AG08395 (cell line): ENCODE measurements at places on chromosomes 11 and 22.

GRCh38 chr11:93287434-93287833 lies 43.1 kb upstream of the DEUP1 start:
- no peak for DNase-seq

DNA sequence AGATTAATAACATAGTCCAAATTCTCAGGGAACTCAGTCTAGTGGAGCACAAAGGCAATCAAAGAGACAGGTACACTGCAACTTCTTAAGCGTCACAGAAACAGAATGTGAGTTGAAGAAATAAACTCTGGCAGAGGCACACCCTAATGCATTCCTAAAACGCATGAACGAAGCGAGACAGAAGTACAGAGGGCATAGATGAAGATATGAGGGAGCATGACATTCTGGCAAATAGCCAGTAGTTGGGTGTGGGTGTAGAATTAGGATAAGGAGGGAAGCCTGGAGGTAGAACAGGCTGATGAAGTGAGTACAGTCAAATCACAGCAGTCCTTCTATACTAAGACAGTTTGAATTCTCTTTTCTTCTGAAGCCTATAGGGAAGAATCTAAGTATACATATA lies 838.7 kb upstream of the API5 start:
- no peak for DNase-seq

GRCh38 chr22:19367763-19368367 lies 63.7 kb downstream of the HIRA start:
- DNase-seq, result no peak

DNA sequence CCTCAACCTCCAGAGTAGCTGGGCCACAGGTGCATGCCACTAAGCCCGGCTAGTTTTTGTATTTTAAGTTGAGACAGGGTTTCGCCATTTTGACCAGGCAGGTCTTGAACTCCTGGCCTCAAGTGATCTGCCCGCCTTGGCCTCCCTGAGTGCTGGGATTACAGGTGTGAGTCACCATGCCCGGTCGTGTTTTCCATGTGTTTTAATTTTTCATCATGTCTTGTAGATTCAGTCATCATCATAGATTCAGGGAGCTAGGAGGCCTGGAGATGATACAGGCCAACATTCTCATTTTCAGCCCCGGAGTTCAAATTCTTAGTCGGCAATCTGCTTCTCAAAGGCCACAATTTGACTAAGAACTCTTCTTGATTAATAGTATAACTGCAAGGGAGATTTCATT lies 73.5 kb upstream of the GRAMD1B start:
- DNase-seq, result no peak

DNA sequence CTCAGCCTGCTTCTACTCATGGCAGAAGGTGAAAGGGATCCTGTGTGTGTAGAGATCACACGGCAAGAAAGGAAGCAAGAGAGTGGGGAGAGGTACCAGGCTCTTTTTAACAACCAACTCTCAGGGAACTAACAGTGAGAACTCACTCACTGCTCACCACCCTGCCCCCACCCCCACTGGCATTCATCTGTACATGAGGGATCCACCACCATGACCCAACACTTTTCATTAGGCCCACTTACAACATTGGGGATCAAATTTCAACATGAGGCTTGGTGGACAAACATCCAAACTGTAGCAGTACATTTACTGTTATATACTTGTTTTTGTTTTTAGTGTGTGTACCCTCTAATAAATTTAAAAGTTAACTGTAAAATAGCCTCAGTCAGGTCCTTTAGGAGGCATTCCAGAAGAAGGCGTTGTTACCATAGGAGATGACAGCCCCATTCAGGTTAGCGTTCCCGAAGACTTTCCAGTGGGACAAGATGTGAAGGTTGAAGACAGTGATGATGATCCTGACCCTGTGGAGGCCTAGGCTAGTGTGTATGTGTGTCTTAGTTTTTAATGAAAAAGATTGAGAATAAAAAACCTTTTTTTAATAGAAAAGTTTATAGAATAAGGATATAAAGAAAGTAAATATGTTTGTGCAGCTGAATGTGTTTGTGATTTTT lies 11.3 kb downstream of the CUL5 start:
- DNase-seq, result no peak

- no peak for DNase-seq
These were observed 67.1 kb downstream of the GGTLC2 start for GRCh38 chr22:22711532-22711913.

- DNase-seq, result peak; percentile 68
These were observed 8.2 kb upstream of the MICAL3 start for GRCh38 chr22:18032455-18033101.

- DNase-seq, result peak; percentile 71
These were observed 4.2 kb downstream of the LGR4 start for GRCh38 chr11:27468209-27468994.

DNA sequence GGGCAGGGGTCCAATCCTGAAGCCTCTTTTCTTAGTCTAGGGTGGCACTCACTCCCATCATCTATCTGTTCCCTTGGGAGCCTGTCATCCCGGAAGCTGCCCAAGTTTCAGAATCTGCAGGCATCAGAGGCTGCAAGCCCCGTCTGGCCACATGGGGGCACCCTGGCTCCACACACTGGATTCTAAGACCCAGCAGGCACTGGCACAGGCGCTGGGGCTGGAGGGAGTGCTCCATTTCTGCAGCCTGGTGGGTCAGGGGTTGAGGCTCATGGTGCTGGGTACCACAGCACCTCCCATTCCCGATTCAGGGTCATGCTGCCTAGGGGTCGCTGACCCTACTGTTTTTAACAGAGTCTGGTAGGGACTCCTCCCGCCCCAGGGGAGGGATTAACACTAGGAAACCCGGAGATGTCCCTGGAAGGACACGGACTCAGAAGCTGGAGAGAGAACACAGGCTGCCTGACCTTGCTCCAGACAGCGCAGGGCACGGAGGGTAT lies 243.9 kb upstream of the SYN3 start:
- DNase-seq, result peak; percentile 84

DNA sequence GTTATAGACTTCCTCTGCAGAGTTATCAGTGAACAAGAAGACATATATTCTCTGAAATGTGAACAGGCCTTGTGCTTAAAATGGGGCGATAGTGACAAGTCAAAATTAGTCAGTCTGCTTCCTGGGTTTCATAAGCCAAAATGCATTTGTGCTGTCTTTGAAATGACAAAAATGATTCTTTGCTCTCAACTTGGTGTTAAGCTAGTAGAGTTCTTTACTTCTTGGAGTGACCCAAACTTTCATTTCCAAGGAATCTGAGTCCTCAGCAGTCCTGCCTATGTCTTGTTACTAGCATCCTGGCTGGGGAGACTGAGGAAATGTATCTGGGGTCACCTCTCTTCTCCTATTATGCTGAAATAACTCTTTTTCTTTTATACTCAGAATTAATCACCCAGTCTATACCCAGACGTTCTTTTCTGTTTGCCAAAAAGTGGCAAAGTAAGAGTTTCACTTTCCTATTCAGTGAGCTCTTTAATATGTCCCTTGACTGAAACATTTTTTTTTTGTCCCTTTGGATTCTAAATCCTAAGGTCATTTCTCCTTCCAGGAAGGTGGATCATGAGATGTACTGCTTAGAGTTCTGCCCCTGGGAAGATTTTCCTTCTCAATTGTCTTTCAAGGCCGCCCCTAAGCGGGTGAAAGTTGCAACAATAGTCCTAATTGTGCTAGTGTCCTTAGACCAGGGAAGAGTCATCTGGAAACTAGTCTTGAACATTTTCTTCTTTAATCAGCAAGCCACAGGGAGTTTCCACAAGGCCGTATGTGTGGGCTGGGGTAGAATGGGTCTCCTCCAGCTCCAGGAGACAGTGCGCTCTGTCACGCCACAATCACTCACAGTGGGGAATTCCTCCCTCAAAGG lies 53.0 kb upstream of the RDX start:
- peak; percentile 11 for DNase-seq

GRCh38 chr22:29753808-29754657 lies 12.8 kb downstream of the ZMAT5 start:
- DNase-seq, result no peak

DNA sequence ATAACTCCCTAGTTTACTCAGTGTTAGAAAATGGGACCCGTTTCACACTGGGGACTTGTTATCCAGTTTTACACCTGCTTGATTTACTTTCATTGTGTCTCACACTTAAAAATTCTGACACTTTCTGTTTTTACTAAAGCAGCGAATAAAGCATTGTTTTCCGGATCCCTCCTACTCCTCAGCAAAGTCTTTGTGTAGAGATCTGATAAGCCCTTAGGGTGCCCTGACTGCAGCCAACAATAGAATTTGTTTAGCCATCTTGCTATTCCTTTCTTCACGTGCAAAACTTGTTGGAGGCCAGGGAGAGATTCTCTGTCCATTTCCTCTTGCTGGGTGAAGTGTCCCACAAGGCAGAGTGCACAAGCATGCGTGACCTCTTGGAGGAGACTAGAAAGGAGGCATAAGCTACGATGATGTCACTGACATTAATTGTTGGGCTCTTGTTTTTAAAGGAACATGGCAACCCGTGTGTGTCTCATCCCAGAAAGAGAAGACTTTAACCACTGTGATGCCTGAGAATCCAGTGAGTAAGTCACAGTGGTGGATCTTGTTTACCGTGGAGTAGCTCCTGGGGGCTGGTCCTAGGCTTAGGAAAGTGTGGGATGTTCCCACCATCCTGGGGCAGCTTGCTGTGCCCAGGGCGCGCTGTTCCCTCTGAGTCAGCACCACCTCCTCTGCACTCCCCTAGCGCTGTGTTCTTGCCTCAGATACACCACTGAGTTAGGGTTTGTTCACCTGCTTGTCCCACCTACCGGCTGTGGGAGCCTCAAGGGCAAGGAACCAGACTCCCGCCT lies 27.7 kb downstream of the MICAL2 start:
- peak; percentile 32 for DNase-seq

- DNase-seq, result peak; percentile 81
These were observed 20.8 kb upstream of the TXNRD2 start for GRCh38 chr22:19962246-19962908.

DNA sequence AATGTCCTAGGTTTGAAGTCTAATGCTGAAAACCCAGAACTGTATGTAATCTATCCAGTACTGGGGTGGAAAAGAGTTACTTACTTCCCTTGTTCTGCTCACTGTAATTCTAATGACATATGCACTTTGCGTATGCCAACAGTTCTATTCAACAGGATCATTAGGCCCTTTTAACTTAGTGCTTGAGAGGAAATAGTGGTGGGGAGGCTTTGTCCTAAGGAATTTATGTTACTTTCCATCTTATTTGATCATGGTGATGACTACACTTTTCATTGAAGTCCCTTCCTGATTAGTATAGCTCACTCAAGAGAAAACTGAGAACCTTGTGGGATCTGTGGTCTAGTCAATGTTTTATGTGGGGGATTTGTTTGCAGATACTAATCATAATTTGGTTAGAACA lies 348.2 kb downstream of the GUCY1A2 start:
- DNase-seq, result no peak

GRCh38 chr11:114026355-114026754 lies 33.2 kb upstream of the ZBTB16 start:
- no peak for DNase-seq

GRCh38 chr11:67504950-67505581 lies at the start of gene PITPNM1:
PITPNM1 (minus strand) TSS chr11:67505363; CDS start chr11:67504180, 1,183 bp downstream.
- DNase-seq, result peak; percentile 48

- no peak for DNase-seq
These were observed 70.1 kb upstream of the LDLRAD3 start for GRCh38 chr11:35873721-35874120.

DNA sequence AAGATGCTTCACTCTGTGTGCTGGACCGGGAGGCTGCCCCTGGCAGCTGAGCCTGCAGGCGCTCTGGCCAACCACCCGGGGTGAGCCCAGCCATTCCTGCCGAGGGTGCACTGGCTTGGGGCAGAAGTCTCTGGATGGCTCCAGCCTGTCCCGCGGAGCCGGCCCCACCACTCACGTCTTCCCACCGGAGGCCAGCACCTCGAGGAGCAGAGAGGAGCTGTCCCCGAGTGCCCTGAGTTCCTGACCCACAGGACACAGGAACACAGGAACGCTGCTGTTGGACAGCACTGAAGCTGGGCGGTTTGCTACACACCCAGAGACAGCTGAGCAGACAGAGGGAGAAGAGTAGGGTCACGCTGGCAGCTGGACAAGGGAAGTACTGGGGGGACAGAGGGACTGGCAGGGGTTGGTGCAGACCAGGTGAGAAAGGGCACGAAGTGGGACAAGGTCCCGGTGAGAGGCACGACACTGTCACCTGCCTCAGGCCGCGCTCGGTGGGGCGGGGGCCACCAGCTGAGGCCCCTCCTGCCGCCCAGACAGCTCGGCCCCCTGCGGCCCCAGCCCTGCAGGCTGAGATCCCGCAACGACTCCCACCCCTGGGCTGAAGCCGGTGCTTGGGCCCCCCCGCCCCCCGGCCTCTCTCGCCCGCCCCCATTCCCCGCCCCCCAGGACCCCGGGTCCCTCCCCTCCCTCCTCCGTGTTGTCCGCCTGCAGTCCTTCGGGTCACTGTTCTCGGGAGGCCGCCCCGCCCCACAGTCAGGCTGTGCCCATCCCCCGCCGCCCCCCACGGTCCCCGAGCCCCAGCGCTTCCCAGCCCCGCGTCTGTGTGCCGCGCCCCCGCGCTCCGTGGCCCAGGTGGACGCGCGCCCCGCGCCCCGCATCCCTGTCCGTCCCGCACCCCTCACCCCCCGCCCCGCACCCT lies 624 bp upstream of the B4GALNT4 start:
- DNase-seq, result peak; percentile 39

DNA sequence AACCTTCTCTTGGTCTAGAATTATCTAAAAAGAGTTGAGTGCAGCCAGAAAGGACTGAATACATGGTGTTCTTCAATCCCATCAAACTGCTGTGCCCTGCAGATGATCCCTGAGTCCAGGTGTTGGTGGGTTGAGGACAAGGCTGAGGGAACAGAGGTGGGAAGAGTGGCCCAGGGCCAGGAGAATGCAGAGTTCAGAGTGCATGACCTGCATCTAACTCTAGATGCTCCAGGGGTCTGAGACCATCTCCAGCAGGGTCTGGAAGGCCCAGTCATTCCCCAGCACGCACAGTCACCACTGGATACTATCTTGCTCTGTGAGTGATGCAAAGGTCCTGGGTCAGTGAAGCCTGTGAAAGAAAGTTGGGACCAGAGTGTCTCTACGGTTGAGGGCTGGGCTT lies 2.1 kb upstream of the VPREB1 start:
- no peak for DNase-seq

DNA sequence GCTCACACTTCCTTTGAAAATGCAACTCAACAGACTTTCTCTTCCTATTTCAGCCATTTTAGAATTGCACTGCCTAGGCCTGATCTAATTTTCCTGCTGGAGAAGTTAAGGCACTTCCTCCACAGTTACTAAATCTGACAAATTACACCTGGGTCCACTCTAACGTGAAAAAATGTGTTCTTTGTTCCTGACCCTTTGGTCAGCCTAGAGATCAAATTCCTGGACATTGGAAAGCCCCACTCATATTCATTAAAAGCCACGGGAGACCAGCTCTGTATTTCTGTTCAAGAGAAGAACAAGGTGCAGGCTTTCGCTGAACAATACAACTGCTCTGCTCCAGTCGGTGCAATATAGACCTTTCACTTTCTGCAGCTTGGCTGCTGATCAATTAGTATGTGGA lies 96.6 kb downstream of the MPPED2 start:
- DNase-seq, result no peak

DNA sequence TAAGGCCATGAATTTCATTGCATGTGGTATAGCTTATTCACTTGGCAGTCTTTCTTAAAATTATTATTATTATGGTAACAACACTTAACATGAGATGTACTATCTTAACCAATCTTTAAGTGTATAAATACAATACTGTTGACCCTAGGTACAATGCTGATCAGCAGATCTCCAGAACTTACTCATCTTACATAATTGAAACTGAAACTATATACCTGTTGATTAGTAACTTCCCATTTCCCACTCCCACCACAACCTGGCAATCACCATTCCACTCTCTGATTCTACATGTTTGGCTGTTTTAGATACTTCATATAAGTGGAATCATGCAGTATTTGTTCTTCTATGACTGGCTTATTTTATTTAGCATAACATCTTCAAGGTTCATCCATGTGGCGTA lies 150.2 kb upstream of the POU2AF2 start:
- no peak for DNase-seq

- DNase-seq, result no peak
These were observed 1068.9 kb upstream of the RAG2 start for GRCh38 chr11:37666960-37667359.
